Activated CD8-positive, alpha-beta memory T cell treated with anti-CD3 and anti-CD28 coated beads for 1 hour (primary cell): ENCODE measurements at places on chromosomes 2 and 18.

DNA sequence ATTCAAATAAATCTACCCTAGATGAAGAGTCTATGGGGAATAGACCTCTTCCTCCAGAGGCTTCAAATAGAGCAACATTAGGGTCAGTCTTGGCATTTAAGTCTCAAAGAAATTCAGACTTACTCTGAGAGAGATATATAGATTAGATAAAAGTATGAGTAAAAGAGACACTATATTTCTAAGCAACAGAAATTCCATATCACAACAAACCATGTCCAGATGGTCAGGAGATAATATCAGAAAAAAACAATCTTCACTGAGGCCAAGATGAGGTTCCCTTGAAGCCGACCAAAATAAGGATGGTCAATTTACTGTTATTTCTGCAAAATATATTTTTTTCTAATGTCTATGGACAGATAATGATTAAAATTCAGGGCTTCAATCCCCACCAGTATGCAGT, 89.1 kb upstream of the NOSTRIN start:
- DNase-seq: no peak

- no peak for DNase-seq
Measured at GRCh38 chr2:157193461-157193860, 64.0 kb upstream of the GALNT5 start.

- no peak for DNase-seq
Measured at GRCh38 chr2:171553858-171554257, 31.6 kb downstream of the CYBRD1 start.

DNA sequence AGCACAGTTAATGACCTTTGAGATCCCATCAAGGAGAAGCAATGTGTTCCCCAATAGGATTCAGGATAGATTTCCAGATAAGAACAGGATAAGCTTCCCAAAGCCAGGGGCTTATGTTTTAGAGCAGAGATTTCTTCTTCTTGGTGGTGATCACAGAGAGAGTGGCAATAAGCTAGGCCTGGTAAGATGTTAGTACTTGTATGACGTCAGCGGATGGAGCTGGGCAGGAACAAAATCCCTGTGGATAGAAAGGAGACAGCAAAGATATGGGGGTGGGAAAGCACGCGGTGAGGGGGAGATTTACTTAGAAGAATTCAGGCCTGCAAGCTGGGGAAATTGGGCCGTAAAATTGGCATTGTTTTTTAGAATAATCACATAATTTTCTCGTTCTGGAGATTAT, 323.0 kb downstream of the MTX2 start:
- no peak for DNase-seq

DNA sequence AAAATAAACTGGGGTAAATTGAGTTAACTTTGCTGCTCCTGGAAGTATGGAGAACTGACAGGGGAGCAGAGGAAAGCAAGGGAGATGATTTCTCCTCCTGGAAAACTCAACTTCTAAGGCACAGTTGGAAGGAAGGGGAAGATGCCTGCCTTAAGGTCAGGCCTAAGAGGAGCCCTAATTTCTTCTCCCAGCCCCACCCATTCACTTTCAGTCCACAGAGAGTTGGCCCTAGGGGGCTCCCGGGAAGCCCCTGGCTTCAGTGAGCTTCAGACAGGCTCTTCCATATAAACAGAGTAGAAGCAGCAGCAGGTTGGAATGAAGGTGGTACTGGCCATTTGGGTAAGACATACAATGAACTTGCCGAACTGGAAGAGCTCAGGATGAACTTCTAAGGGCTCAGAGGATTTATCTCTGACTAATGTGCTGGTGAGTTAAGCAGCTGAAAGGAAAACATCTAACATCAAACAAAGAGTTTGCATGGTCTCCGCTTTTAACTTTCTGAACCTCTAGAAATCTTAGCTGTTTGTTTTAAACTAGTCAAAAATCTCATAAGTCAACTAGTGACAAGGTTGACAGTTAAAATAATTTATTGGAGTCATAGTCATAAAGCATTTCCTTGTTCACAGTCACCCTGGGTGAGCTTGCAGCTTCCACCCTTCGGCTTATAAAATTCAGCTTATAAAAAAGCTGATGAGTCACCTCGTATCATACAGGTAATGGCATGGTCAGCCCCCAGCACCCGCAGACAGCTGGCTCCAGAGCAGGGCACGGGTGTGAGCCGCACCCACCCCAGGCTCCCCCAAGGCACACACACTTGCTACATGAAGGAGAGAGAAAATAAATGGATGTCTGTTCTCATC, 9.8 kb downstream of the MALL start:
- DNase-seq: no peak

- no peak for DNase-seq
Measured at GRCh38 chr18:68532328-68532885, 182.5 kb downstream of the TMX3 start.

GRCh38 chr2:127589358-127589757, 53.9 kb downstream of the MYO7B start:
- no peak for DNase-seq

GRCh38 chr18:57441071-57441794, 6.1 kb downstream of the ONECUT2 start:
- DNase-seq: no peak

DNA sequence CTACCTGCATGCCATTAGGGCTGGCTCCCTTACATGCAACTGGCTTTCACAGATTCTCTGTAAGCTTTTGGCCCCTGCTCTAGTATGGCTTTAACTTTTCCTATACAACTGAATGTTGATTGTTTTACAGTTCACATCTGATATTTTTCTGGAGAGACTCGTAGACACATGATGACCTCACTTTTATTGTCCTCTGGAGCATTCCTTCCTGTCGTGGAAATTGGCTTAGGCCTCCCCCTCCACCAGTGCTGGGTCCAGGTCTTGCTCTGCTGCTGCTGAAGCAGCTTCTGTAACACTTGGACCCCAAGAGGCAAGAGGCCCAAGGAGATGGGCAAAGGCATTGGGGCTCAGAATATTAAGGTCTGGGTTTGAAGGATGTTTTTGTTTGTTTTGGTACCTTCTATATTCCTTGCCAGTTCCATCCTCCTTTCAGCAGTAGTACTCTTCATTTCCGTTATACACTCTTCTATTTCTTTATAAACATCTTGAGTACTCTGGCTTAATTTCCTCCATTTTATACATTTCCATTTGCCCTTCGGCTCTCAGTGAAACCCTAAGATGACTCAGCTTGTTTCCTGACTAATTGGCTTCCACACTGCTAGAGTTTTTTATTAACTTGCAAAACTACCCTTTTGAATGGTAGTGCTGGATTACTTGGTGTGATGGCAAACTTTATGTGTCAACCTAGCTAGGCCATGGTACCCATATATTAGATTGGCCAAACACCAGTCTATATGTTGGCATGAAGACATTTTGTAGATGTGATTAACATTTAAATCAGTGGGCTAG, 219.8 kb downstream of the CDCA7 start:
- no peak for DNase-seq

DNA sequence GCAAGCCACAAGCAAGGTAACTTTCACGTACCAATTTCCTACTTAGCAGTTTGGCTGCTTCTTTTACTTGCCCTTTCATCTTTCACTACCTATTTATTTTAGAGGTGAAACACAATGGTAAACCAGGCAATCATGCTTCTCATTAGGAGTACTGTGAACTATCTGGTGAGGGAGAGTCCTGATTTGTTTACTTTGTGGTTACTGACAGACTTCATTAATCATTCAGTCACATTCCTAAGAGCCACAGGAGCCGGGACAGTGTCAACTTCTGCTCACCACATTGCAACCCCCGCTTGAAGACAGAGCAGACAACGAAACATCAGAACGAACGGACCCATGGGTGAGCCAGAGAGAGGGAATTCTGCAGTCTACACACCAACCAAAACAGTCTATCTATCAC, 28.8 kb downstream of the TUBB6 start:
- DNase-seq: no peak

DNA sequence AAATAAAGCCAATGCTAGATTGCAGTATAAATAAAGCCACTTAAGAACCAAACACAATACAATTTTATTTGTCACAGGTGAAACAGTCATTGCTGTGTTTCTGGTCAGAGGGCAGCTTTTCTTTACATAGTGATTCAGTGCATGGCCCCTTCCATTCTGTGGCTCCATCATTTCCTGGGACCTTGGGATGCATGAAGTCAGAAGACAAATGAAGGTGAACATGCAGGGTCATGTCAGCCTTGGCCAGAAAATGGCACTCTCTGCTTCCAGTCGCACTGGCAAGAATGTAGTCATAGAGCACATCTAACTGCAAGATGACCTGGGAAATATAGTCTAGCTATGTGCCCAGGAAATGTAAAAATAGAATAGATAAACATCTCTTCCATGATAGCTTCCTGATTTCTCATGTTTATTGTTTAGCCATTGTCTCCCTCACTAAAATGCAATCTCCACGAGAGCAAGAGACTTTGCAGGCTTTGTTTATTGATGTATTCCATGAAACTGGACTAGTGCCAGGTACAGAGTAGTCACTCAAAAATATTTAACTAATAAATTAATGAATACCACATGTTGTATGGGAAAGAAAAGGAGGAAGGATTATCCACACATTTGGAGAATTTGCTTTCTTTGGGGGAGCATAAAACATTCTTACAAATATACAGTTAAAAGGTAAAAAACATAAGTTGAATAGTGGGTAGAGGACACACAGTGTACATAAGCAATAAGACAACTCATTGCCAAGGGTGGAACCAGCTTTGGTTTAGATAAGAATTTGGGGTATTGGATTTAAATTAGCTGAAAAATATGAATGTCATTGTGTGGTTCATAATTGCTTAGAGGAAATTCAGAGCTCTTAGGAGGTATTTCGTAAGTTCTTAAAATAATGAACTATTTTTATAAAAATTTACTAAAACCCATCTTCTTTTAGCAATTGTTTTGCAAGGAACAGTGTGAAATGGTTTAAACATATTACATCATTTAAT, 343.8 kb downstream of the PID1 start:
- no peak for DNase-seq

DNA sequence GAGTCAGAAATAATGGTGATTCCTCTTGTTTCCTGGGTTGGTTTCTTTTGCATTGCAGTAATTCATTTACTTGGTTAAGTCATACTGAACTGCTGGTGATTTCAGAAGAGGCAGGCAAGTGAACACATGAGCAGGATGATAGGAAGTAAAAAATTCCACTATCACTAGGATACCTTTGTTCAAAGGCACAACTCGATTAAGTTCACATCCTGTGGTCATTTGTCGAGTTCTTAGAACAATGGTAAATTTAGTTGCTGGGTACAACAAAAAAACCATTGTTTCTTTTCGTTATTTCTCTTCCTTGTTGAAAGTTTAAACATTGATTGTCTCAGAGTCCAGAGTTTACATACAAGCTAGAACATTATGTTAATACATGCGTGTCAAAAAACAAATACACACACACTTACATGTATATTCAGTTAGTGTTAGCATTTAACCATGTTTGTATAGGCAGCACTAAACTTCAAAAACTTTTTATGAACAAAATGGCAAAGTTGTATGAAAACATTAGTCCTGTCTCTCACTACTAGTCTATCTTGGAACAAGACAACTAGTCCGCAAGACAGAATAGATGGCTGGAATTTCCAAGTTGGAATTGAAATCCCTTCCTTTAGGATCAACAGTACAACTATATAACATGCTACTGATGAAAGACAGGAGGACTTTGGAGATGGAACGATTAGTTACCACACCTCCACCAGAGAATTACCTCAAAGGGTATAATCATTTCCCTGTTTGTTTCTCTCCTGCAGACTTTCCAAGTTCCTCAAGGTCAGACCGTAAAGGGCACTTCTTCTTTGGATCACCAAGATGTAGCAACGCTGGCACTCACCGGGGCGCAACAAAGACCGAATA, 26.2 kb downstream of the STK39 start:
- DNase-seq: no peak

GRCh38 chr2:25032901-25033300, 9.0 kb upstream of the EFR3B start:
- DNase-seq: no peak

DNA sequence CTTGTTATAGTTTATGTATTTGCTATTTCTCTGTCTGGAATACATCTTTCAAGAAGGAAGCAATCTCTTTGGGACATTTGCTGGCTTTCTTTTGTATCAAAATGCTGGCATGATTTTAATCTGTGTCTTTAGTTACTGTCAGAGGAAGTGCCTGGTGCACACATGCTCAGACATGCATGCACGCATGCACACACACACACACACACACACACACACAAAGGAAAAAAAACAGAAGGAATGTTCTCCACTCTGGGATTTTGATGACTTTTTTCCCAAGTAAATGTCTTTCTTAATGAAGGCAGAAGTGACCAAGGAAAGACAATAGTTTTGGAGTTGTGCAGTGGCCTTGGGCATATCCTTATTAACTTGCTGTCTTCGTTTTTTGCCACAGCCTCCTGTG, 6.7 kb downstream of the GNAL start:
- DNase-seq: no peak

DNA sequence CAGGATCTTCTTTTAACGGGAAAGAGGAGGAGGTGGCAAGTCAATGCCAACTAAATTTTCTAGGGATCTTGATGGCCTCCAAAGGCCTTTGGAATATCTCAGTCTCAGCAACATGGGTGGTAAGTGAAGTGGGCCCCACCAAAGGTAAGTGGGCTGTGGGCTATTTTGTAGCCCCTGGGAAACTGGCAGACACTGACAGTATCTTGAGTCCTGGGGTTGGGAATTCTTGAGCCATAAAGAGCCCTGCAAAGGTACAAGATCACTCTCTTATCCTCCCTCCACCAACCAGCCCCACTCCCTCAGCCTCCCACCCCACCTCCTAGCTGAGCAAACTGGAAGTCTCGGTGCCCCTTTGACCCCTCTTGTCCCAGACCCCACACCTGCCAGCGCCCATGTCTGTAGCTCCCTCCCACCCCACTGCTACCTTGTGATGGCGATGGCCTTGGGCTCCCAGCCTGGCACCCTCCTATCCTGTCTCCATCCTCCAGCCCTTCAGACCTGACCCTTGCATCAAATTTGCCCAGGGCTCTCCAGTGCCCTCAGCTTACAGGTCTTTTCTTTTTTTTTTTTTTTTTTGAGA, 8.5 kb downstream of the ATP6V1B1 start:
- DNase-seq: no peak

DNA sequence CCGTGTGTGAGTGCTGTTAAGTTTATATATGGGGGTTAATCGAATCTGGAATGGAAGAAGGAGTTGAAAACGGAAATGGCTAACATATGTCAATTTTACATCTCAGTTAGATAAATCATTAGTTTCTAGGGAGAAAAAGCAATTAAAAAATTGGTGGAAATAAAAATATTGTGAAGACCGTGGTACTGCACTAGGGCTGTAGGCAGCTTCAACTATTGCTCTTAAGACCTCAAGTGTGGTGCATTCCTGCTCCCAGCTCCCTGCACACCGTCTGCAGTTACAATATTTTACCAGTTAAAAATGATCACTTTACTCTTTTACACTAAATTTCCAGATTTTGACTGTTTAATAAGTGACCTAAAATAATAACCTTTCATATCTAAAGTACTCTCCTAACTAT, 977.3 kb upstream of the POU3F3 start:
- no peak for DNase-seq

DNA sequence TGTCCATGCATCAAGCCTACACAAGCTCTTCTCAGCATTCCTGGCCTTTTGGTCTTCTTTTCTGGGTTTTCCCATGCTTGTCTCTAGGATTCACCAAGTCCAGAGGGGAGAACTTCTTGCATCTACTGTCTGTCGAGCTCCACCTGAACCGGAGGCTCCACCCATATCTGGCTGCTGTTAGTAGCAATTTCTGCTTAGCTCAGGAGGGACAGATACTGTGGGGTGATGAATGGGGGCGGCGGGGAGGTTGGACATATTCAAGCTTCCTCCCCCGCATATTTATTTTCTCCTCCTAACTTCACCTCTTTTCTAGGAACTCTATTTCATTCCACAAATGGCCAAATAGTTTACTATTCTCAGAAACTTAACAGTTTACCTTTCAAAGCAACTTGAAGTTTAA, 163.5 kb downstream of the PTH2R start:
- no peak for DNase-seq
